BJ (cell line): ENCODE measurements at places on chromosomes 3 and 15. TPM values are rescaled to one million over a fixed set of nuclear protein-coding genes. Genes with fewer than 3 reads are reported as not detected.

DNA sequence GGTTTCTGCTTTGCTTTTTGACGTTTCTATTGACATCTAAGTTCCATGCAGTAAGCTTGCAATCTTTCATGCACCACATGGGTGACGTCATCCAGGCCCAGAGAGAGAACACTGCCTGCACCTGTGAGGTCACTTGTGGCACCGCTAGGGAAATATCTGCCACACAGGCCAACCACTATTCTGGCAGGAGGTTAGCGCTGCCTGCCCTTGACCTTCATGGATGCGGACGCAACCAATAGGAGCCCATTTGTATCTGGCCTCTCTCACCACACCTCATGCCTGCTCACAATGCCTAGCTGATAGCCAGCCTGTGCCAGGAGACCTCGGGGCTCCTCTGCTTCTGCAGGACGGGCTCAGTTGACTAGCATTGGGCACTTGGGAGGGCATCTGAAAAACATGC lies 55.8 kb upstream of the PRR23E start:
- DNase-seq = no peak

DNA sequence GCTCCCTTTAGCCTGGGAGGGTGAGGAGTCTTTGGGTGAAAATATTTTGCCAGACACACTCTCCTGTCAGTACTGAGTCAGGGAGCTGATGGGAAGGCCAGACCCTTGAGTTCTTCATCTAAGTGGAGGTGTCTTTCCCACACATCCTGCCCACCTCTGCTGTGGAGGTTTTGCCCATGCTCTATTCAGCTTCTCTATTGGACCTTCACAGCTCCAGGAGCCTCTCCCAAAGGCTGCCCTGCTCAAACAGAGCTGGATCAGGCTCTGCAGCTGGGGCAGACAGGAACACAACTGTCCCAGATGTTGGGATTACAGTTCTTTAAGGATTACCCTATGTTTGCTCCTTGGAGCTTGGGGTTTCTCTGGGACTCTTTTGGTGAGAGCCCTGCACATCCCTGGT lies 77.9 kb downstream of the SPSB4 start:
- no peak for DNase-seq

- peak; percentile 8 for DNase-seq
Measured at GRCh38 chr3:155960060-155960459, 89.6 kb downstream of the GMPS start.

- no peak for DNase-seq
Measured at GRCh38 chr15:50112488-50113186, 6.4 kb downstream of the ATP8B4 start.

DNA sequence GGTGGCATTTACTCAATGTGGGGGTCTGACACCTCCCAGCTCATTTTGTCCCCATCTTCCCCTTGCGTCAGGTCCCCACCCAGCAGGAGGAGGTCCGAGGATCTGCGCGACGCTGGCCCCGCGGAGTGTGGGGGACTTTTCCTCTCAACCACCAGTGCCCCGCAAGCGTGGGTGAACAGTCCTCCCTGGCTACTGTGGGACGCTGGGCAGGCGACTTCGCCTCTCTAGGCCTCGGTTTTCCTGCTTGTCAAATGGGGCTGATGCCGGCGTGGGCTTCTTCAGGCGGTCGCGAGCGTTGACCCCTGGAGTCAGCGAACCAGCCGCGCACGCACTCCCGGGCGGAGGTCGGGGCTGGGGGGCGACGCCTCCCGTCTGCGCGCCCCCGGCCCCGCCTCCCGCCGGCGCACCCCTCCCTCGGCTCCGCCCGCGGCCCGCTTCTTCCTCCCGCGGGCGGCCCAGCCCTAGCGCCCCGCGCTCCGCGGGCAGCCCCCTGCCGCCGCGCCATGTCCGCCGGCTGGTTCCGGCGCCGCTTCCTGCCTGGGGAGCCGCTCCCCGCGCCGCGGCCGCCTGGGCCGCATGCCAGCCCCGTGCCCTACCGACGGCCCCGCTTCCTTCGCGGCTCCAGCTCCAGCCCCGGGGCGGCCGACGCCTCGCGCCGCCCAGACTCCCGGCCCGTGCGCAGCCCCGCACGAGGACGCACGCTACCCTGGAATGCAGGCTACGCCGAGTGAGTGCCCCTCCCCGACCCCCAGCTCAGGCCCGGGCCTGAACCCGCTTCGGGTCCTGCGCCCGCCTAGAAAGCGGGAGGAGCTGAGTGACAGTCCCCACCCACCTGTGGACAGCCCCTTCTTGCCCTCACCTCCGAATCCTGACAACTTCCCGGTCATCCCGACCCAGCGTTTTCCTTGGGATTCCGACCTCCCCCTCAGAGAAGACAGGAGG lies at the start of gene PPM1M:
Gene PPM1M (plus strand): TSS at position 438 of the 942 bp plus-strand sequence. CDS start 66 bp downstream, at position 504.
- DNase-seq = no peak

GRCh38 chr3:36557021-36557707 lies 176.9 kb downstream of the STAC start:
- DNase-seq = no peak

GRCh38 chr3:126364731-126365301 lies 7.6 kb upstream of the KLF15 start:
- no peak for DNase-seq

GRCh38 chr15:22851513-22851912 lies 13.0 kb downstream of the NIPA2 start:
- no peak for DNase-seq

DNA sequence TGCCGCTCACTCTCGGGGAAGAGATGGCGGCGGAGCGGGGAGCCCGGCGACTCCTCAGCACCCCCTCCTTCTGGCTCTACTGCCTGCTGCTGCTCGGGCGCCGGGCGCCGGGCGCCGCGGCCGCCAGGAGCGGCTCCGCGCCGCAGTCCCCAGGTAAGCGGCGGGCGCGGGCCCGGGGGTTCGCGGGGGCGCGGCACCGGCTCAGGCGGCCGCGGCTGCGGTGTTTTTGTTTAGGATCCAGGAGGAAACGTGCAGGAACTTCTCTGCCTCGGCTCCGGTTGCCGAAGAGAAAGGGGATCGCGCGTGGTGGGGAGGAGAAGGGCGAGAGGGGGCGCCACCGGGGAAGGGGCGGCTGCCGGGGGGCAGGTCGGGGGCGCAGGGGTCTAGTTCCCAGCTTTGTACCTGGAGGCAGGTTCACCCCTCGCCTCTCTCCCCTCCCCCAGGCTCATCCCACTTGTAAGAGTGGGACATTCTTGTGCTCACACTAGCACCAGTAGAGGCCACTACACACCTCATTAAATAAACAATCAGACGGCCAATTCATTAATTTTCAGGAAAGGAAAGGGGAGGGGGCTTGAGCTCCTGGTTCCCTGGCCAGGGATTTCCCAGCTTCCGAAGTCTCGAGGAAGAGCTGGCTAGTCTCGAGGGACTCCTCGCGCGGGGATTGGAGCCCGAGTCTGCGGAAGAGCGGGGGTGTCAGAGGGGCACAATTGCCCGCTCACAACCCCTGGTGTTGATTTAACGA lies 562 bp downstream of the NEO1 start:
- no peak for DNase-seq

- no peak for DNase-seq
Measured at GRCh38 chr3:42667096-42667522, 13.6 kb downstream of the ZBTB47 start.

DNA sequence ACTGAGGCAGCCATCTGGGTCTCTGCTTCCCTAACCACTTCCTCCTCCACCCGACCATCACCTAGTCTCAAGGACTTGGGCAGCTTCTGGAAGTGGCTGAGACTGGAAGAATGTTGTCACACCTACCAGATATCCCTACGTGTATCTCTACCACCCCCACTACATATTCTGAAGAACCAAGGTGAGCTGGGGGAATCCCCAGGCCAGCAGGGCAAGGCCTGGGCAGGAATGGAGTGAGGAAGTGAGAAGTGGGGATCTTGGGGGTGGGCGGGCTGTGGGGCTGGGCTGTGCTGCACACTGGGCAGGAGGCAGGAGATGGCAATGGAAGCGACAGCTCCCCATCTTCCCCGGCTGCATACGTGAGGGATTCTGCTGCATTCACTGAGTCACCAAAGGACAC lies 17.5 kb upstream of the ALDH1A3 start:
- DNase-seq = no peak

DNA sequence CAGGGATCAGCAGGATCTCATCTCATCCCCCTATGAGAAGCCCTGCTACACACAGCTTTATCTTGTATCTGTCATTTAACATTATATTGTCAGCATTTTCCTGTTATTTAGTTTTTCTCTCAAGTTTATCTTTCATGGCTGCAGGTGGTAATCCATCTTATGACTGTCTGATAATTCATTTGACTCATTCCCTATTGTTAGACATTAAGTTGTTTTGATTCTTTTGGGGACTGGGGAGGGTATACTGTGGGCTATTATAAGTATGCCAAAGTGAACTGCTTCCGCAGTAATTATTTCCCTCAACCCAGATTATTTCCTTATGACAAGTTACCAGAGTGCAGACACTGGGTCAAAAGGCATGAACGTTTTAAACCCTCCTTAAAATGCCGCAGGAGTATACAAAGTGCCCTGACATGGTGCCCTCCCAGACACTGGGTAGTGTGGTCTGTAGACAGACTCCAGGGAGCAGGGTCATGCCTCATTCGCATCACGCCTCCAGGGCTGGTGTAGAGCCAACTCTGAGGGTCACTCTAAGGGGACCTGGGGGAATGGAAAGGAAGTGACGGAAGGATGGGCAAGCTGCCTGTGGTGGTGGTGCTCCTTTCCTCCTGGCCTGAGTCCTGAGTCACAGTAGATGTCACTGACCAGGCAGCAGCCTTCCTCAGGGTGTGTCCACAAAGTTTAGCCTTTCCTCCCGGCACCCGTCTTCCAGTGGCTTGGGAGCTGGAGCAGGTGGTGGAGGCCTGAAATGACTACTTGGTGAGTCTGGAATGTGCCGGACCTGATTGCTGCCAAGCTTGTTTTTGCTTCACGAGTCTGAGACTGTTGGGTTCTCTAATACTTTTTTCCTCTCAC lies 11.6 kb downstream of the GPR160 start:
- DNase-seq = no peak

GOLGA6L22 gene
- not detected in 2 replicates for polyA plus RNA-seq

CLCN2 gene
- polyA plus RNA-seq = 1.6 and 2.6 TPM in 2 replicates

PIF1 gene
- 7.5 and 10.8 TPM in 2 replicates for polyA plus RNA-seq

CCR3 gene
- not detected in 2 replicates for polyA plus RNA-seq

LMOD3 gene
- polyA plus RNA-seq = not detected in 2 replicates

GASK1A gene
- polyA plus RNA-seq = 0.38 and 0.78 TPM in 2 replicates

HYAL1 gene
- 0.10 and 0.12 TPM in 2 replicates for polyA plus RNA-seq

HDC gene
- not detected in 2 replicates for polyA plus RNA-seq

HESX1 gene
- 0.25 and 0.40 TPM in 2 replicates for polyA plus RNA-seq

KBTBD13 gene
- not detected in 2 replicates for polyA plus RNA-seq

OPA1 gene
- polyA plus RNA-seq = 19.2 and 41.4 TPM in 2 replicates

SNURF gene
- polyA plus RNA-seq = 3.1 and 5.3 TPM in 2 replicates

OXSM gene
- 10.6 and 15.9 TPM in 2 replicates for polyA plus RNA-seq

GUCA1C gene
- polyA plus RNA-seq = not detected in 2 replicates
